ENCODE measurements at places on chromosomes 7 and 10.

GRCh38 chr7:139817249-139817648, 11.8 kb upstream of the TBXAS1 start:
- DNase-seq = no peak

- no peak for DNase-seq
Observed at GRCh38 chr10:122637376-122637775, 62.3 kb downstream of the C10orf120 start.

DNA sequence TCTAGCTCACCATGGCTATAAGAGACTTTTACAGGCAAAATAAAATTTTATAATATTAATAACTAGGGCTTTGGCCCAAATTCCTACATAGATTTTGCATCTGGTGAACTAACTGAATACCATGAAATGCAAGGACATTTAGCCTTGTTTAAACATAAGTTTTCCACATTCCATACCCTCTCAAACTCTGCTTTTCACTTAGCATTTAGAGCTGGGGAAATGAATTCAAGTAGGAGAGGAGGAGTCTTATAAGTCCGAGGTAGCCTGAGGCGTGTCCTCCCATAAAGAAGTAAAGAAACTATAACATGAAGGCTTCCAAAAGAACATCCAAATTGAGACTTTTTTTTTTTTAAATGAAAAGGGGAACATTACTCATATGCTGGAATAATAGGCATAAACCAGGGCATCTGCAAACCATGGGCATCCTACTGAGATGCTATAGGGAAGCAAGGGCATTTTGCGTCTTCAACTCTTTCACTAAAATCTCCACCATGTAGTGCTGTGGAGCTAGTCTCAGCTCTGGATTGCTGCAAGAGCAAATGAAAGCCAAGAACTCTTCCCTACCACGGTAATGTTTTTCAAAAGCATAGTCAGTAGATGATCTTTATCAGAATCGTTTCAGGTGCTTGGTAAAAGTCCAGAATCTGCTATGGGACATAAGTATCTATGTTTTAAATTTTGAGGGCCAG, 79.1 kb downstream of the PALS2 start:
- no peak for DNase-seq

- DNase-seq = no peak
Observed at GRCh38 chr7:130332259-130333053, 12.2 kb upstream of the CPA5 start.

DNA sequence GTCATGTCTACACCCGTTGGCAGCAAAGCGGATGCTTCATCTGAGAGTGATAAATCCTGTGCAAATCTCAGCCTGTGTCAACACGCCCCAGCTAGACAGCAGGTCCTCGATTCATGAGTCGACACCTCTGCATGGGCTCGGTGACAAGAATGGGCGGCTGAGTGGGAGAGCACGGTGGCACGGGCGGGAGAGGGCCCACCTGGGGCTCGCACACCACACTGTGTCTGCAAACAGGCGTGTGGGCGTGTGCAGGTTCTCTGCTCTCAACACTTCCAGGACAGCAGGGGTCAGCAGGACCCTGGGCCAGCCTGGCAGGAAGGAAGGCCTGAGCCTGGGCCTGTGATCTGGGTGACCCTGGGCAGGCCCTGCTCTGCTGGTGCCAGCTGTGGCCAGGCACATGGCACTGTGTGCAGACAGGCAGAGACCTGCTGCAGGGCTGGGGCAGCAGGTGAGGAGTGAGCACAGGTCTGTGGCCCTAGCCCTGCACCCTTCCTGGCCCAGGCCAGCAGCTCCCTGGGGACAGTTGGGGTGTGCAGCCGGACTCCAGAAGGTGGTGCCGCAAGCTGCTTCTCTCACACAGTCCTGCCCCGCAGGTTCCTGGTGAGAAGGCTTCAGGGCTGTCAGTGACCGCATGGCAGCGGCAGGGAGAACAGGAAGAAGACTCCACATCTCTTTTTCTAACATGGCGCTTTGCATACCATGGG, 216.4 kb downstream of the ELFN1 start:
- DNase-seq = peak; percentile 43

- no peak for DNase-seq
Observed at GRCh38 chr7:77293046-77293445, 93.4 kb upstream of the FGL2 start.

- DNase-seq = no peak
Observed at GRCh38 chr10:111151595-111152307, 74.9 kb downstream of the ADRA2A start.

- DNase-seq = no peak
Observed at GRCh38 chr7:45057878-45058277, 30.9 kb downstream of the NACAD start.

- DNase-seq = no peak
Observed at GRCh38 chr7:101820703-101821102, 3.3 kb downstream of the CUX1 start.

DNA sequence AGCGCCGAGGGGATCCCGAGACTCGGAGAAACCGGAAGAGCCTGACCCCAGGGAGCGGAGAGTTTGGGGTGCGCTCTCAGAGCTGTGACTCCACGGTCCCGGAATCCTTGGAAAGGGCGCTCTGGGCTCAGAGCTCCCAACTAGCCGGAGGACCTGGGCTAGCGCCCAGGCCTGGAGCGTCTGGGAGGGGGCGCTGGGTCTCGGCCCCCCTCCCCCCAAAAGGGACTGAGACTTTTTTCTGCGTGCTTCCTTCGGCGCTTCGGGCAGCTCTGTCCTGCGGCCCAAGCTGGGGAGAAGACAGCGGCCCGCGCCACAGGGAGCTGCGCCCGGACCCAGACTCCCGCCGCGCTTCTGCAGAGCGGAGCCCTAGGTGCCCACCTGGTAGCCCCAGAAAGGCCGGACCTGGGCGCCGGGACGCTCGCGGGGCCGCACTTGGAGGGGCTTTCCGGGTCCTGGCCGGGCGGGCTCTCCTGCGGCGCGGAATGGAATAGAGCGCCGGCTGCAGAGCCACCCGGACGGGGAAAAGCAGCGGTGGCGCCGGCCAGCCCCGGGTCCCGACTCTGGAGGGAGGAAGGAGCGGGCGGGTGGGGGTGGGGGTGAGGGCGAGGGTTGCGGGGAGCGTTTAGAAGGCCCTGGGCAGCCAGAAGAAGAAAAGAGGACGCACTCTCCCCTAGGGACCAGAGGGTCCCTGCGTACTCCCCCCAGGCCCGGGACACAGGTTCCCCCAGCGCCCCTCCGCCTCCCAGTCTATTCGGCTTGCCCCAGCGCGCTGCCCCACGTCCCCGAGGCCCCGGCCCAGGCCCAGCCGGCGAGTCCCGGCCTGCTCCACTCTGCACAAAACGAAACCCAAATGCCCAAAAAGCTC, 4.7 kb downstream of the ZNF503 start:
- no peak for DNase-seq

- DNase-seq = no peak
Observed at GRCh38 chr7:91239772-91240171, 24.5 kb upstream of the FZD1 start.

- DNase-seq = peak; percentile 38
Observed at GRCh38 chr7:15720849-15721471, 34.5 kb upstream of the MEOX2 start.

DNA sequence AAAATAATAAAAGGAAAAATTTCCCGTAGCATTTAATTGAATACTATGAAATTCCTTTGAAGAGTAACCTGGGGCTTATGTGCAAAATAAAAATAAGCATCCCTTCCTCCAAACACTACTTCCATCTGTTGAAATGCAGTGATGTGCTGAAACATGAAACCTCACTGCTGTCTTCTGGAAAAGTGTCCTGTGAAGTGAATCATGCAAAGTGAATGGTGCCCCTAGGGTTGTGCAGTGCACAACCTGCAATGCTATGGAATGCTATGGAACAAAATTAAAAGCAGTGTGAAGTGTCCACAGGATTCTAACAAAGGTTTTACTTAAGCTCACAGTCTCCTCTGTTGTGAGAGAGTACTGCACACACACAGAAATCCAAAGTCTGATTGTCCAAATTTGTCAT, 480.9 kb downstream of the ETV1 start:
- no peak for DNase-seq

GRCh38 chr10:97179731-97180362, 5.9 kb downstream of the SLIT1 start:
- peak; percentile 93 for DNase-seq
